Left ventricle myocardium inferior (tissue), 1 donor: ENCODE measurements at places on chromosomes 7 and 10. TPM values are rescaled to one million over a fixed set of nuclear protein-coding genes. Genes with fewer than 3 reads are reported as not detected.

GRCh38 chr10:94344522-94345122, 18.1 kb downstream of the NOC3L start:
- H3K4me3 ChIP-seq = no peak overlapping the region
- H3K36me3 ChIP-seq = peaks cover 83% of the 10 kb centered on the region
- DNase-seq = no peak
- H3K4me1 ChIP-seq = no peaks in the 10 kb centered on the region
- no peaks in the 10 kb centered on the region for H3K27me3 ChIP-seq
- H3K27ac ChIP-seq = no peak overlapping the region

GRCh38 chr10:122981066-122981464, 864 bp downstream of the PSTK start:
- peaks cover 19% of the 10 kb centered on the region for H3K4me1 ChIP-seq
- H3K36me3 ChIP-seq = peaks cover 6% of the 10 kb centered on the region
- H3K27ac ChIP-seq = peak overlapping the region; percentile 97

GRCh38 chr7:101172854-101173751, 7.0 kb downstream of the NAT16 start:
- peaks cover 34% of the 10 kb centered on the region for H3K4me1 ChIP-seq
- H3K27ac ChIP-seq = no peak overlapping the region
- DNase-seq = peak; percentile 75
- H3K4me3 ChIP-seq = peak overlapping the region; percentile 54
- peaks cover 100% of the 10 kb centered on the region for H3K27me3 ChIP-seq

The HECTD2 gene
- 6.0 TPM for total RNA-seq

The FKBP6 gene
- total RNA-seq = not detected

The PNLIPRP3 gene
- total RNA-seq = not detected

- H3K4me3 ChIP-seq = no peak overlapping the region
- no peaks in the 10 kb centered on the region for H3K27me3 ChIP-seq
- DNase-seq = no peak
- H3K36me3 ChIP-seq = peaks cover 9% of the 10 kb centered on the region
- H3K4me1 ChIP-seq = peaks cover 5% of the 10 kb centered on the region
These were observed 21.8 kb downstream of the NET1 start for GRCh38 chr10:5434017-5434753.

DNA sequence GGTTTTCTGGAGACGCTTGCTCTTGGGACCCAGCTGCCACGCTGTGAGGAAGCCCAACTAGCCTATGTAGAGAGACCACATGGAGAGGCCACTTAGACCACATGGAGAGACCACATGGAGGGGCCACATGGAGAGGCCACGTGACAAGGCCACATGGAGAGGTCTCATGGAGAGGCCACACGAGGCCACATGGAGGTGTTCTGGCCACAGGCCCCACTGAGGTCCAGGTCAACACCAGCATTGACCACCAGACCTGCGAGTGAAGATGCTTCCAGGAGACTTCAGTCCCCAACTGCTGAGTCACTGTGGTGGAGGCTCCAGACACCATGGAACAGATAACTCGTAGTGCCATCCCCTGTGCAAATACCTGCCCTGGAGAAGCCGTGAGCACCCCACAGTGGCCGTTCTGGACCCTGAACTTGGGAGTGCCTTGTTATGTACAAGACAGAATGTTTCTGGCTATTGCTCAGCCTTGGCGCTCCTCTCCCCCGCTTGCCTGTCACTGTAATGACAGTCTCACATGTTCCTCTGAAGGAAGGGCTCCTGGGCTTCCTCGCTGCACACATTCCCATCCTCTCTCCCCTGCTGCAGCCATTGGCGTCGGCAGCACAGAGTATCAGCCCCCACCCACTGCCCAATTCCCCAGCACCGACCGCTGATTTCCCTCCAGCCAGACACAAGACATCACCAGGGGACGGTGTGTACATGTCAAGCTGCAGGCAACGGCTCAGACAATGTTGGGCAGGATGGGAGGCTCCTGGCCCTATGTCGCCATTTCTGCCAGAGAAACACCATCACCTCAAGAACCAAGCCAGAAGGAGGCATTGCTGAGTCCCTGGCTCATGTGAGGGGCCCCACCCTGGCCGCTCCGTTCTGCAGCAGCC, 49.0 kb upstream of the TNRC18 start:
- H3K27ac ChIP-seq = no peak overlapping the region
- H3K36me3 ChIP-seq = no peaks in the 10 kb centered on the region
- DNase-seq = no peak
- peaks cover 10% of the 10 kb centered on the region for H3K4me1 ChIP-seq
- no peak overlapping the region for H3K4me3 ChIP-seq
- no peaks in the 10 kb centered on the region for H3K27me3 ChIP-seq

The SVOPL gene
- not detected for total RNA-seq

DNA sequence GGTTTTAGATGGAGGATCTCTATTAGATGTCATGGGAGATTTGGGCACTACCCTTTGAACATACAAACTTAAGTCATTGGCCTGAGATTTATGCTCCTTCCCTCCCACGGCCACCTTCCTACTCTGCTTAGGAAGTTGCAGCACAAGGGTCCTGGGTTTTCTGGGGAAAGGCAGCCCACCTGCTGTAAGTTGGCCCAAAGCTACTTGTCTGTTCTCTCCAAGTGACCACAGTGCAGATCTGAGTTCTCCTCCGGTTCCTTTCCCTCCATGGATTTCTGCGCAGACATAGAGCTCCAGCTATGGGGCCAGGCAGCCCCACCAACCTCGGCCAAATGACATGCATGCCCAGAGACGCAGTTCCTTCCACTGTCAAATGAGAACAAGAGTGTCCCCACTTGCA, 12.8 kb upstream of the C10orf53 start:
- H3K4me1 ChIP-seq = no peaks in the 10 kb centered on the region
- peaks cover 82% of the 10 kb centered on the region for H3K27me3 ChIP-seq
- H3K36me3 ChIP-seq = no peaks in the 10 kb centered on the region
- no peak overlapping the region for H3K4me3 ChIP-seq
- no peak overlapping the region for H3K27ac ChIP-seq

GRCh38 chr10:124762281-124762680, 18.1 kb upstream of the FAM53B start:
- H3K36me3 ChIP-seq = peaks cover 41% of the 10 kb centered on the region
- H3K27me3 ChIP-seq = no peaks in the 10 kb centered on the region
- H3K4me3 ChIP-seq = no peak overlapping the region
- no peak for DNase-seq
- H3K27ac ChIP-seq = no peak overlapping the region

DNA sequence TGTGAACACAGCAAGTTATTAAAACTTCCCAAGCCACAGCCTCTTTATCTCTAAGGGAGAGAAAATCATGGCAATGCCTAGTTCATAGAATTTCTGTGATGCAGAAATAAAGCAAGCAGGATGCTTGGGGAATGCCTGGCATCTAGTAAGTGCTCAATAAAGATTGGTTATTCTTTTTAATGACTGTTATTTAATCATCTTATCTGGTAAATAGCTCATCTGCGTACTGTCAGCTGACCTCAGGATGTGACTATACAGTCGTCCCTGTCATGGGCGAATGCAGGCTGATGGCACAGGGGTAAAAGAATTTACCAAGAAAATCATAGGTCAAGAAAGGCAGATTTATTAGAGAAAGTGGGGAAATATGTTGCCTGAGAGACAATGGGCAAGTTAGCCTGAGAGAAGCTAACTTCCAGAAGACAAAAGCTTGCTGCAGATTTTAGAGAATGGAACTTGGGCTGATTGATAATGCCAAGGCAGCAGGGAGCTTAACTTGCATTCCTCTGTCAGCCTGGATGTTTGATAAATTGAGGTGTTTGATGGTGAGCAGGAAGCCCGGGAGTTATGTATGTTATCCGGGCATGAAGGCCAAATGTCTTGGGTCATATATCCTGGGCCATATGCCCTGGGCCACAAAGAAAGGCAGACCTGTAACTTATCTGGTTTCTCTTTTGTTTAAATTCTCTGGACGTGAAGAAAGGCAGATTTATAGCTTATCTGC, 126.0 kb downstream of the KCNMA1 start:
- no peak overlapping the region for H3K4me3 ChIP-seq
- H3K4me1 ChIP-seq = no peaks in the 10 kb centered on the region
- peaks cover 71% of the 10 kb centered on the region for H3K27me3 ChIP-seq
- H3K36me3 ChIP-seq = no peaks in the 10 kb centered on the region
- no peak for DNase-seq

- DNase-seq = no peak
- H3K36me3 ChIP-seq = no peaks in the 10 kb centered on the region
- H3K27me3 ChIP-seq = no peaks in the 10 kb centered on the region
These were observed 917.6 kb upstream of the LRRTM3 start for GRCh38 chr10:66008221-66008620.

- peak; percentile 92 for DNase-seq
- H3K4me1 ChIP-seq = peaks cover 86% of the 10 kb centered on the region
- H3K27ac ChIP-seq = peak overlapping the region; percentile 99
- no peaks in the 10 kb centered on the region for H3K27me3 ChIP-seq
- H3K36me3 ChIP-seq = no peaks in the 10 kb centered on the region
These were observed 2.0 kb downstream of the ZMIZ1 start for GRCh38 chr10:79070606-79071395.

- peaks cover 2% of the 10 kb centered on the region for H3K27me3 ChIP-seq
- H3K36me3 ChIP-seq = no peaks in the 10 kb centered on the region
- peak; percentile 80 for DNase-seq
- peaks cover 34% of the 10 kb centered on the region for H3K4me1 ChIP-seq
- peak overlapping the region; percentile 72 for H3K4me3 ChIP-seq
- peak overlapping the region; percentile 88 for H3K27ac ChIP-seq
These were observed 44.1 kb downstream of the SFTPD start for GRCh38 chr10:79904671-79905321.

DNA sequence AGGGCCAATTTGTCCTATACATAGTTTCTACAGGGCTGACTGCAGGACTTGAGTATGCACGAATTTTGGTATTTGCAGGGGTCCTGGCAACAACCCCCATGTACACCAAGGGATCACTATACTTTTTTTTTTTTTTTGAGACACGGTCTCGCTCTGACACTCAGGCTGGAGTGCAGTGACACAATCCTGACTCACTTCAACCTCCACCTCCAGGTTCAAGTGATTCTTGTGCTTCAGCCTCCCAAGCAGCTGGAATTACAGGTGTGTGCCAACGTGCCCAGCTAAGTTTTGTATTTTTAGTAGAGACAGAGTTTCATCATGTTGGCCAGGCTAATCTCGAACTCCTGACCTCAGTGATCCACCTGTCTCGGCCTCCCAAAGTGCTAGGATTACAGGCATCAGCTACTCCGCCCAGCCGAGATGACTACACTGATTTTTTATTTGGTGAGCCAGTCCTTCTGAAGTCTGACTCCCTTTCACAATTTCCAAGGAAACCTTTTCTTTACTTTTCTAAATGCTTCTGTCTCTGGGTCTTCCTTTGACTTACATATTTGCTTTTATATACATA, 19.8 kb downstream of the CFAP70 start:
- H3K4me3 ChIP-seq = no peak overlapping the region
- no peak for DNase-seq
- no peaks in the 10 kb centered on the region for H3K4me1 ChIP-seq
- H3K27me3 ChIP-seq = no peaks in the 10 kb centered on the region
- no peaks in the 10 kb centered on the region for H3K36me3 ChIP-seq
- no peak overlapping the region for H3K27ac ChIP-seq

The ADAM22 gene
- 1.9 TPM for total RNA-seq
